ENCODE measurements at places on chromosomes 16 and 17.
A peak's percentile ranks its signal among the peaks of the same experiment; 100 is the strongest.

DNA sequence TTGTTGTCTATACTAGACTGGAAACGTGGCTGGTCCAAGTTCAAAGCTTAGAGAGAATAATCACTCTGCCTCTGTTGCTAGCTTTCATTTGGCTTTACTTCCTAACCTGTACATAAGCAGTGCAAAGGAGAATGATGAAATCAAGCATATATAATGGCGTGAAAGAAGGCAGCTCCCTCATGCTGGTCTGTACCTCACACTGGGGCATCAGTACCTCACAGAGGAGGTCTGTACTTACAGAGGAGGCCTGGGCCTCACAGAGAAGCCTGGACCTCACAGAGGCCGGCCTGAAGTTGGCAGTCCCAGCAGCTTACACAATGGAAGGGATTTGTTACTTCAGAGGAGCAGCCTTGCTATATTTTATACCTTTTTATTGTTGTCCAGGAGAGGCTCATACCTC, 53.3 kb upstream of the MSI2 start:
- DNase-seq = no peak

DNA sequence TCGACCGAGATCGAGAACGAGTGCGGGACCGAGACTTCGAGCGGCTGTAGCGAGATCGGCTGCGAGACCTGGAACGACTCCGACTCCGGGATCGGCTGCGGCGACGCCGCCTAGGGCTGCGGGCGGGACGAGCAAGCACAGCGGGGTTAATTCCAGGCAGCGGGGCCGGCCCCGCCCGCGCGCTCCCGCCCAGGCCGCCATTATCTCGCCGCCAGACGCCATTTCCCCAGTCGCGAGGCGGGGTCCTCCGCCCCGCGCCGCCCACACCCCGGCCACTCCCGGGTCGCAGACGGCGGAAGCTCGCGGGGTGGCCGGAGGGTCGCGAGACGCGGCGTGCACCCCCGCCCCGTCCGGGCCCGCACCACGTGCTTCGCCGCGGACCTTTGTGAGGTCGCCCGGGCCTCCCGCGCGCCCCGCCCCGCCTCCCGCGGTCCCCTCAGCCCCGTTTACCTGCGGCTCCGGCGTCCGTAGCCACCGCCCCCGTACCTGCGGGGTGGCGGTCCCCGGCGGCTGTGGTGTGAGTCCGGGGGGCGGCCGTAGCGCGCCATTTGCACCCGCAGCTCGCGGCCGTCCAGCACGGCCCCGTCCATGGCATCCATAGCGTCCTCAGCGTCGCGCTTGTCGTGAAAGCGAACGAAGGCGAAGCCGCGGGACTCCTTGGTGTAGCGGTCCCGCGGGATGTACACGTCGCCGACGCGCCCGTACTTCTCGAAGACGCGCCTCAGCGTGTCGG, 616 bp downstream of the SRSF2 start:
- no peak for DNase-seq

DNA sequence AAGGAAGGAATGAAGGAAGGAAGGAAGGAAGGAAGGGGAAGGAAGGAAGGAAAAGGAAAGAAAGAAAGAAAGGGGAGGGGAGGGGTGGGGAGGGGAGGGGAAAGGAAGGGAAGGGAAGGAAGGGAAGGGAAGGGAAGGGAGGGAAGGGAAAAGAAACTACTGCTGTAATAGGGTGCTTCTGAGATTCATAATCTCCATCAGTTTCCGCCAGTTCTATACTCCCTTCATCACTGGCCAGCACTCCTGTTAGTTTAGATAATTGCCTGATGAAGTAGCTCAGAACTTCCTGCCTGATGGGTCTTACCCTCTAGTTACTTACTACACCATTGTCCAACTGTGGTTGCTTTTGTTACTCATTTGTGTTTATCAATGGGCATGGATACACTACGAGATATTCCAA, 2.0 kb upstream of the KRTAP9-6 start:
- no peak for DNase-seq

DNA sequence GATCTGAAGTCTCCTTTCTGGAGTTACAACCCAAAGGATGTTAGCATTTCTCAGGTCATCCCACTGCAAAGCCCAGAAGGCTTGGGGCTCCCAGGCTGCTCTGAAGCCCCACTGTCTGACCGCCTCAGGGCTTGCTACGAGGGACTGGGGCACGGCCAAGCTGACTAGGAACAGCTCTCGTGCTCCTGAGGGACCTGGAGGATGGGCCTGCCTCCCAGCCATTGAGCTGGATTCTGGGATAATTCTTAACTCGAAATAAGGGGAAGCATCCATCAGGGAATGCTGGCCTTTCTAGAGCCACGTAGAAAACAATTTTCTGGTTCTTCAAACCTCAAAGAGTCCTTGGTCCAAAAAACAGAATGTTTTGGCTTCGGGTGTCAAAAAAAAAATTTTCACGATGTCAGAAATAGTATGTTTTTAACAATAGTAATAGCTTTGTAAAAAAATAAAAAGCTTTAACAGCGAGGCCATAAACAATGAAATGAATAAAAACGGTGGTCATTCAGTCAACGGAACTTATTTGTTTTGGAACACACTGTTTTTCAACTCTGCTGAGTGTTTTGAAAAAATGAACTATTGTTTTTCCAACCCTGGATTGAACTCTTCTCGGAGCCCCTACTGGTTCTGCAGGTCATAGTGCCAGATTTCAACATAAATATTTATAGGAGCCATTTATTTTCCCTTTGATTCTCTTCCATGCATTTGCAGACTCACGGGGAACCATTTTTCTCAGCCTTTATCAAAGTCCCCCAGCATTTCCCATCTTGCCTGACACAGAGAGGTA, 16.4 kb upstream of the HERPUD1 start:
- no peak for DNase-seq

- DNase-seq = no peak
Observed at GRCh38 chr17:30228011-30228410, 7.5 kb downstream of the SLC6A4 start.

DNA sequence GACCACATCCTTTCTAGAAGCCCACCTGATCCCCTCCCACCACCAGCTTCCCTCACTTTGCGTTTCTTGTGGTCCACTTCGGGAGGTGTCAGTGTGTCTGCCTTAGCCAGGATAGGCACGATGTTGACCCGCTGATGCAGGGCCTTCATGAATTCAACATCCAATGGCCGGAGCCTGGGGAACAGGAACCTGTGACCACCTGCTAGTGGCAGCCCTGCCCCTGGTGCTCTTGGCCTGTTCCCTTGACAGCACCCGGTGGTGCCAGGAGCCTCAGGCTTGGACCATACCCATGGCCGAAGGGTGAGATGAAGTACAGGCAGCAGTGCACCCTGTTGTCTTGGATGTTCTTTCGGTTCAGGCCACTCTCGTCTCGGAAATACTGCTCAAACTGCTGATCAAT, 7.2 kb upstream of the MTMR4 start:
- no peak for DNase-seq

GRCh38 chr16:56729735-56730662, at the start of gene NUP93:
Gene NUP93, plus strand, starts transcription at chr16:56730129. Its CDS starts 18,119 bp downstream, at chr16:56748248.
- DNase-seq = peak; percentile 73

GRCh38 chr17:45924332-45924820, 30.0 kb downstream of the MAPT start:
- DNase-seq = no peak

DNA sequence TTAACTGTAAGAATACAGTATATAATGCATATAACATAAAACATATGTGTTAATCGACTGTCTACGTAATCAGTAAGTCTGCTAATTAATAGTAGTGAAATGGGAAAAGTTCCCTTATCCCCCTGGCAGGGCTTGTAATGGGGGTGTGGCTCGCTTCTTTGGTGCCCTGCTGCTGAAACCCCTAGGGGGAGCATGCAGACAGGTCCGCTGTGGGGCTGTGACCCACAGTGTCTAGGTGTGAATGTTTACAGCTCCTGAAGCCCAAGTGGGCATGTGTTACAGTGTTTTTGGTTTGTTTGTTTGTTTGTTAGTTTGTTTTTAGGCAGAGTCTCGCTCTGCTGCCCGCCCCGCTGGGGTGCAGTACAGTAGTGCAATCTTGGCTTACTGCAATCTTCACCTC, 495.7 kb downstream of the SHISA9 start:
- DNase-seq = no peak

DNA sequence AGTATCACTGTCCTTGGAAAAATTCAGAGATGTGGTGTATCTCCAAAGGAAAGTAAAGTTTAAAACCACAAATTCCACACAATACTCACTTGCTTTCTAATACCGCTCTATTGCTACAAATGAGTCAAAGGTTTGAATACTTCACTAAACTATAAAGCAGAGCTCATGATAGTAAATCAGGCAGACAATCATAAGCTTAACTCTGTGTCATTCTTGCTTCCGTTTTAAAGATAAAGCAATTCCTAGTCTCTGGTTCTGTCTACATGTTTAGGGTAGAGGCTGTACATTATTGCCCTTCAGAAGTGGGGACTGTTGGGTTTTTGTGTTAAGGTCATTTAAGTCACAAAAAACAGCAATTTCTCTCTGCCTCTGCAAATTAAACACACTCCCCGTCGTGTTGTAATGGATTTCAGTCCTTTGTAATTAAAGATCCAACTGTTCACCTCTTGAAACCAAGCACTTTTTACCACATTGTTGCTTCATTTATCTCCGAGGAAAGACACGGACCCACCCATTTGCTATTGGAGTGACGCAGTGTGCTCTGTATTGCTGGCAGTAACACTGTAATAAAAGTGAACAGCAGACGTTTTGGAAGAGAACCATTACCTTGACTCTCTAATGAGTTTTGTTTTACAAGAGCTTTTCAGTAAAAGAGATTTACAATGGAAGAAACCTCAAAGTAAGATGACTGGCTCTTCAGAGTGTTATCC, 83.1 kb upstream of the CNTNAP4 start:
- no peak for DNase-seq

GRCh38 chr16:54847207-54847606, 83.5 kb upstream of the IRX5 start:
- no peak for DNase-seq

DNA sequence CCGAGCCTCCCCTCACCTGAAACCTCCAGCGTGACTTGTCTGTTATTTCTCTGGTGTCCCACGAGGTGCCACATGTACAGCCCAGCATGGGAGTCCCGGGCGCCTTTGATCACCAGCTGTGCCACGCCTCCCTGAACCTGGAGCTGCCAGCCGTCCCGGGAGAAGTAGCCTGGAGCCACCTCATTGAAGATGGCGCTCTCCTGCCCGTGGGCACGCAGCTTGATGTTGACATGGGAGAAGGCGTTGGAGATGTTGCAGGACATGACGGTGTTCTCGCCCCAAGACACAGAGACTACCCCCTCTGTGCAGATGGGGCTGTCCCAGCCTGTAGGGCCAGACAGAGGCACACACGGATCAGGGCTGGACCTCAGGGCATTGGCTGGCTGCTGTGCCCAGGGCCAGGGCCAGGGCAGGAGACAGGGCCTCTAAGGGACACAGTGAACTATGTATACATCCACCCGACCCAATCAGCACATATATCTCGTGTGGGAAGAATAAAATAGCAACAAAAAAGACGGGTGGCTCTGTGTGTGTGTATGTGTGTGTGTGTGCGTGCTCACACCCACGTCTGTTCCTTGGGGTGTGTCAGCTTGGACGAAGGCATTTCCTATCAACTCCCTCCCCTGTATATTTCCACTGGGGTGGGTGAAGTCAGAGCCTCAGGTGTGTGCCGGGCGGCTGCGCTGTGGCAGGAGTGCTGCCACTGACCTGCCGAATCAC, 7.3 kb upstream of the CD7 start:
- DNase-seq = no peak

- no peak for DNase-seq
Observed at GRCh38 chr17:55348749-55349354, 72.8 kb downstream of the MMD start.

GRCh38 chr17:76408037-76408849, 23.8 kb downstream of the SPHK1 start:
- DNase-seq = peak; percentile 40

DNA sequence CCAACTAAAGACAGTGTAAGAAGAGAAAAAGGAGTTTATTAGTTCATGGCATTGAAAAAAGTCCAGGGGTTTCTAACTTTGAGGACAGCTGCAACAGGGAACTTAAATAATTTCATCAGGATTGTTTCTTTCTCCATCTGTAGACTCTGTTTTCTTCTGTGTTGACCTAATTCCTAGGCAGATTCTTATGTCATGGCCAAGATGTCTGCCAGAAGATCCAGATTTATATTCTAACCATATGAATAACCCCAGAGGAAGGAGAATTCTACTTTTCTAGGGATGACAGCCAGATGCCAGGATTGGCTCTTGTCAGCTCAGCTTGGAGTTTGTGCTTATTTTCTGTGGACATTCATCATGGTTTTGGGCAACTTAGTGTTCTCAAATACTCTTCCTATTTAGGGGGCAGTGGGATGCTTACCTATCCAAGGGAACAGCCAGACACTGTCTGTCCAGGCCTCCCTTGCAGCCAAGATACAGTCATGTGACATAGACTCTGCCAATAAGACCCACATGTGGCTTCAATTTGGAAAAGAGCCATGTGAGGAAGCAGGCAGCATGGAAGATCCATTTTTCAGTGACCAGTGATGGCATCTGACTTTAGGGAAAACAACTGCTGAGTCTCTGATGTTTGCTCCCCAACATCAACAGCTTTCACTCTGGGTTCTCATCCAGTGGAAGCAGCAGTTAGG, 18.2 kb downstream of the PCTP start:
- DNase-seq = no peak

GRCh38 chr17:57356719-57357391, 100.5 kb downstream of the MSI2 start:
- no peak for DNase-seq

DNA sequence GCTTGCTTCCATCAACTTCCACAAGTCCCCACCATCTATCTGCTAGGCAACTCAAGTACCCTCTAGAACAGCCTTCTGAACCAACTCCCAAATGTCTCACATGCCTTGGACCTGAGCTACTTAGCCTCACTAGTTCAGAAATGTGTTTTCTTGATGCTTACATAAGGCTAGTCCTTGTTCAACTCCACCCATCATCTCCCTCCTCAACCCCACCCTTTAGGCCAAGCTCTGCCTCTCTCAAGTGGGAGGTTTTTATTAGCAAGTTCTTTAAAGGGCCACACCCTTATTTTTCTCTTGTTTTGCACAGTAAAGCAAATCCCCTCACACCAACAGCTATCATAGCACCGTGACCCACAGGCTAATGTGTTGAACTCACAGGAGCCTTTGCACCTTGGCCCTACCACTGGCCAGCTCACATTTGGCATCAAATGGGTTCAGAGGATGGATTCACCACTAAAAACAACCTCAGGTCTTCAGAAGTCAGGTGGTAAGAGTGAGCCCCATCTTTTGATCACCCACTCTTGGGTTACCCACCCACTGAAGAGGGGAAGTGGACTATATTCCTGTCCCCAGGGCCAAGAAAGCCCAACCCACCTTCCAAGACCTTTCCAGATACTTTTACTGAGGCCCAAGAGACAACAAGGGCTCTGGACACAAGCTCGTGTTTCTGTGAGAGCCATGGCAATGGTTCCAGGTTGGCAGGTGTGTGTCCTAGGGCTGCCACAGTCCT, 12.2 kb downstream of the PIK3R5 start:
- DNase-seq = no peak

Data from stimulated activated CD8-positive, alpha-beta memory T cell treated with anti-CD3 and anti-CD28 coated beads, Interleukin-4, amount 100 ng/mL, for 1 hour (primary cell).